ENCODE measurements at places on chromosomes 1 and 21.

DNA sequence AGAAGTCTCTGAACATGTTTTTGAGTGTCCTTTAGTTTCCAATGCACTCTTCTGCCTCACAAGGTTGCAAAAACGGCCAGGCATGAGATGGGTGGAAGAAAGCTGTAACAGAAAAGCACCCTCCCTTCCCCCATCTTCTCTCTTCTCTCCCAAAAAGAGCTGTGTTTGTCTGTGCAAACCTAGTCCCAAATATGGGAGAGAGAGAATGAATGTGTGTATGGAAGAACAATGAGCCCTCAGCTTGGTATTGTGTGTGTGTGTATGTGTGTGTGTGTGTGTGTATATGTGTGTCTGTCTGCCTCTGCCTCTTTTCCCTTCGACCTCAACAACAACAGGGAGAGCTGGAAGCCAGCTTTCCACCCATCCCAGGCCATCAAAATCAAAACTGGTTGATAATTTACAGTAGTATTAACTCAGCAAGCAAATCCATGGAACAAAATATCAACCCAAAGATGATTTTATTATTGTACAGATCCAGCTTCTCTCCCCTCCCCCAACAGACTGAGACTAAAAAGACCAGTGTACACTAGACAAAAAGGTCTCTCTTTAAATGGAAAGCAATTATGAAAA, 1.8 kb downstream of the RERE start:
- no peak for DNase-seq

GRCh38 chr1:36306210-36306901, at the start of gene SH3D21:
Gene SH3D21, plus strand, starts transcription at chr1:36306368. Its CDS starts 53 bp downstream, at chr1:36306421.
- DNase-seq: no peak

- DNase-seq: no peak
These were observed 36.0 kb downstream of the ZNF281 start for GRCh38 chr1:200373811-200374231.

GRCh38 chr1:77642196-77642595, 40.3 kb downstream of the ZZZ3 start:
- no peak for DNase-seq

DNA sequence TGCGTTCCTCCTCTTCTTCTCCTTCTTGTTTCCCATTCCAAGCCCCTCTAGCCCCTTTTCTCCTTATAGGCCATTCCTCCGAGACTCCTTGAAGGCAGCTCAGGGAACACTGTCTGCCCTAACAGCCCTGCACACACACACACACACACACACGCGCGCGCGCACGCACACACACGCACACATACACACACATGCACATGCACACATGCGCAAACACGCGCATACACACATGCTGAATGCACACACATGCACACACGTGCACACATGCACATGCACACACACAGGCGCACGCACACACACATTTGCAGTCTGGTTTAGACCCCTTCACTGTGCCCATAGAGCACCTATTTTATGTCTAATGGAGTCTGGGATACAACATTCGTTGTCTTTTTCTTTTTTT, 17.8 kb upstream of the CNTN2 start:
- DNase-seq: no peak

- no peak for DNase-seq
These were observed at the start of gene CLCNKA for GRCh38 chr1:16021681-16022080. Gene CLCNKA, plus strand, starts transcription at chr1:16022036. Its CDS starts 584 bp downstream, at chr1:16022620.

- DNase-seq: no peak
These were observed 59.8 kb downstream of the LPAR3 start for GRCh38 chr1:84833194-84833593.

- DNase-seq: no peak
These were observed 6.9 kb downstream of the DMAP1 start for GRCh38 chr1:44220001-44220751.

- DNase-seq: no peak
These were observed 27.6 kb downstream of the C1orf216 start for GRCh38 chr1:35691080-35691479.

DNA sequence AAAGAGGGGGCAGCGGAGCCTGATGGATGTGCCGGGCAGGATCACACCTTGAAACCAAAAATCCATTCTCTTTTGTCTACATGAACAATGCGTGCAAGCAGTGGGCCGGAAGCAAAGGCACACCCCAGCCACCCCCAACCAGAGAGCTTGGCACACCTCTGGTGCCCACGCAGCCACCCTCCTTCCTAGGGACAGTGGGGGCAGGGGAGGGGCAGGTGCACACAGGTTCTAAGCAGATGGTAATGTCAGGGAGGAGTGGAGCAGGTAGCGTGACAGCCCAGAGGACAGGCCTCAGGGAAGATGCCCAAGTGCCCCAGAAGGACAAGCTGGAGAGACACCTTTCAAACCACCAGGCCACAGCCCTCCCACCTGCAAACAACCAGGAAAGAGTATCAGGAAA, 36.5 kb downstream of the SYF2 start:
- DNase-seq: no peak

- no peak for DNase-seq
These were observed 25.8 kb upstream of the EVA1B start for GRCh38 chr1:36349241-36349671.

DNA sequence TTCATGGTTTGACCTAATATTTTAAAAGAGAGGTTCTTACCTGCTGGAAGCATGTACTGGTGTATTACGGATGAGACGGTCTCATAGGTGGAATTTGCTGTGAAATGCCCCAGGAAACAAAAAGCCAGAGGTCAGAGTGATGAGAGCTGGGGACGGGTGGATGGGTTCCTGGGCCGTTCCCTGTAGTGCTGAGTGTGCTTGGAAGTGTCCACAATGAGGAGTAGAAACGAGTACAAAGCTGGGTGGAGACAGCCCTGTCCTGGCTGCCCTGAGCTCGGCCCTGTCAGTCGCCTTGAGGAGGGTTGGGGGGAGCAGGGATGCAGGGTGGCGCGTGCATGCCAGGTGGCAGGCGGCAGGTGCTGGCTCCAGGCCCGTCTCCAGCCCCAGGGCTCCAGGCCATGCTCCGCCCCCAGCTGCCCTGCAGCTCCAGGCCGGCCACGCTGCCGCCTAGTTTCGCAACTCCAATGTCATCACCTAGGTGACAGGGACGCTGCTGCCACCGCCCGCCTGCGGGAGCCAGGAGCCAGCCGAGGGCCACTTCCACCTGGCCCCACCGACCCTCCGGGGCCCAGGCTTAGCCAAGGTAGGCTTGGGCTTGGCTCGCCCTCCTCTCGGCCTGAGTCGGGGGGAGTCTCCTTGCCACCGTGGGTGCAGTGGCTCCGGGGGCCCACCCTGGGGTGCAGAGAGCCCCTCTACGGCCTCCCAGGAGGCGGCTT, 16.4 kb downstream of the TP73 start:
- no peak for DNase-seq

DNA sequence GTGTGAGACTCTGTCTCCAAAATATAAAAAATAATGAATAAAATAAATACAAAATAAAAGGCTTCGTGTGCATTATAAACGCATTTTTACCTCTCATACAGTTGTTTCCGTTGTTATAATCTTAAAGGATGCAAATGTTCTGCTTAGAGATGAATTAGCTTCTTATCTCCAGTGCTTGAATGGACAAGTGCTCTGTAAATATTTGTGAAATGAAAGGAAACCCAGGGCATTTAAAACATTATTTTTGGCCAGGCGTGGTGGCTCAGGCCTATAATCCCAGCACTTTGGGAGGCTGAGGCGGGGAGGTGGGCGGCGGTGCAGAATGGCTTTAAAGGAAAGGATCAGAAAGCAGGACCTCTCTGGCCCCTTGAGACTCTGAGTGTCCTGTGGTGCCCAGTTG, 94.5 kb downstream of the HUNK start:
- DNase-seq: no peak

- no peak for DNase-seq
These were observed 20.0 kb downstream of the METTL13 start for GRCh38 chr1:171801487-171801891.

- DNase-seq: no peak
These were observed 215.4 kb downstream of the ASTN1 start for GRCh38 chr1:176949033-176949662.
